NCI-H2107 (cell line): ENCODE measurements at places on chromosomes 5 and 9.

- DNase-seq: no peak
Observed at GRCh38 chr5:122727112-122727541, 47.8 kb upstream of the SNX2 start.

DNA sequence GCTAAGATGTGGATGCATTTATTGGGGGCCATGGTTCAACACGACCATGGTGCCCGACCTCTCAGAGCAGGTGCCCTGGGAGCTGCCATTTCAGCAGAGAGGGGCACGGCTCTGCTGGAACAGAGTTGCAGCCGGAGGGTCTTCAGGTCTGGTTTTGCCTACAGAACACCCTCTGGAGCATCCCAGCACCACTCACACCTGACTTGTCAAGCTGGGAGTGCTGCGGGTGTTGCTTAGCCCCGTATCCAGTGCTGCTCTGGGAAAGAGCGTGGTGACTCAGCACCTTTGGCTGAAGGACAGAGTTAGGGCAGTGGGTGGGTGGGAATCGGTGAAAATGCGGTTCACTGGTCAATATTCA, 36.5 kb upstream of the IRX4 start:
- no peak for DNase-seq

GRCh38 chr5:73587923-73588322, 22.4 kb downstream of the UTP15 start:
- no peak for DNase-seq

DNA sequence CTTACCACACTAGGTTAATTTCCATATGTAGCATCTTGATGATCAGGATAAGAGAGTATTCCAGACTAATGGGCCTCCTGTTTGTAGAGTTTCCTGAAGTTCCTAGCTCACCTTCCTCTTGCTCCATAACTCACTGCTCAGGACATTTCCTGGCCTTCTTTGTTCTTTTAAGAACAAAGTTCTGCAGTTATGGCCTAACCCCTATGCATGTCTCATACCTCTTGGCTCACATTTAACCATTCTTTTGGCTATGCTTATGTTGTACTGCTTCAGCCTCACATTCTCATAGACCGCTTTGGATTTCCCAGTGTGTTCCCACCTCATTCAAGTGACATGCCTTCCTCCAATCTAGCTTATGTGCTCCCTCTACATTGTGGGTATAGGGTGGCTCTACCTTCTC, 40.5 kb upstream of the HMGCS1 start:
- DNase-seq: no peak

DNA sequence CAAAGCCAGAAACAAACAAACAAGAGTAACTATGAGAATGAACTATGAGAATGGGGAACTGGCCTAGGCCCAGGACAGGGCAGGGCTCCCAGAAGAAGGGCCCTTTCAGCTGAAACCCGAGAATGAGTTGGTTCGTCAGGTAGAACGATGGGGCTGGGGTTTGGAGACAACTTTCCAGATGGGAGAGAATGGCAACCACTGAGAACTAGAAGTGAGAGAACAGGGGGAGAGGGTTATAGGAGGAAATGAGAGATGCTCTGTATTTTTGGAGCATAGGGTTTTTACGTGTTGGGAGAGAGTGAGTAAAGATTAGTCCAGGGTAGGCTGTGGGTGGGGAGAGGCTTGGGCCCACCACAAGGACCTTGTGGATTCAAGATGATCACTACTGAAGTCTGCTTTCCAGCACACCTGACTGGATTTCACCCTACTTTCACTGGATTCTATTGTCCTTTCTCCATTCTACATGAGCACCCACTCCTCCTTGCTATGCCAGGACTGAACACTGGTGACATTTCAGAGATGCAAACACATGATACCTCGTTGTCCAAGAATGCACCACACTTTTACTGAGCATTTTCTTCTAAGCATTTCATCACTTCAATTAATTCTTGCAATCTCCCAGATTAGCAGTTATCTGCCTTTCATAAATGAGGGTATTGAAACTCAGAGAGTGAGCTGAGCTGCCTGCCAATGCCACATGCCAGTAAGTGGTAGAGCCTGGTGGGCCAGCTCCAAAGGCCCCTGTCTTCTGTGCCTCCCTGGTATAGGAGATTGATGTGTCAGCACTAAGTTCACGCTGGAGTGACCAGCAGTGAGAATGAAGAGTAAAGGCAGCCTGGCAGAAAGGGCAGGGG, 3.2 kb upstream of the TMEM268 start:
- DNase-seq: no peak

- DNase-seq: no peak
Observed at GRCh38 chr9:78010445-78010844, 21.2 kb downstream of the GNAQ start.

- no peak for DNase-seq
Observed at GRCh38 chr5:82046276-82046647, 74.4 kb downstream of the ATG10 start.

DNA sequence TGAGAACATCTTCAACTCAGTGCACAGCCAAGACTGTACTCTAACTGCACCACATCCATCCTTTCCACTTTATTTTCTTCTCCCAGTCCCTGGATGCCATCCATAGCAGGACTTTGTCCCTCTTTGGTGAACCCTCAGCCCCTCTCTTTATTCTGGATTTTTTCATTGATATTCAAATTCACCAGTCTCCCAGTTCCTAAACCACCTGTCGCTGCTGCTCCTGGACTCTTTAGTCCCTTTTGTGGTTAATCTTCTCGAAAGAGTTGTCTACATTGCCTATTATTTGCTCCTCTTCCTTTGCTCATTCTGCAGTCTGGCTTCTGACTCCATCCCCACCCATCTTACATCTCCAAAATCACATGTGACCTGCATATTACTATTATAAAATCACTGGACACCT, 59.4 kb upstream of the ZSWIM6 start:
- DNase-seq: no peak

DNA sequence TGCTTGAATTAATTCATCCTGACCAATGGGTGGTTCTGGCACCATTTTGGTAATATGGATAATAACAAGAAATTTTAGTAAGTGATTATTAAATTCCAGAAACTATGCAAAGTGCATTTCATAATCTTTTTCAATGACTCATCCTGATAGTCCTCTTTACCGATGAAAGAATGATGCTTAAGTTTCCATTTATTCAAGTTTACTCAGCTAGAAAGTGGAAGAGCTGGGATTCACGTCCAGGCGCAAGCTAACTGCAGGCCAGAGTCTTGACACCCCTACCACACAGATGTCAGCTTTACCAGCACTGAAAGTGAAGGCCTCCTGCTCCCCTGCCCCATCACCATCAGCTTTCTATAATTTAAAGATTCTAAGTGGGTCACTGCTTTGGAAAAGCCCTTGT, 493.5 kb upstream of the WWC1 start:
- no peak for DNase-seq

DNA sequence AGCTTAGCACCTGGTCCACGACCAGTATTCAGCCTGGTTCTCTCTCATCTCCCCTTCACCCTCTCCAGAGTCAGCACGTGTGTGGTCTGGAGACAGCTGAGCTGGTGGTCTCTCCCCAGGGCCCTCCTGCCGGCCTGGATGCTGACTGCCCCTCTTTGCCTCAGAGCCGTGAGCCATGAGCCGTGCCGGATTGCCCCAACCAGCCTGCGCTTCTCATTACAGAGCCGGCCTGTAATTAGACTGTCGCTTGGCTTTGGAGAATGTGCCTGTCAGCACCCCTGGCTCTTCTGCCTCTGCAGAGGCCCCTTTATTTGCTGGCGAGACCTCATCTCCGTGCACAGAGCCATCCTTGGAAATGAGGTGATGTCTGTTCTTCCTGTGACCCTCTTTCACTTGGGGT, 118.7 kb upstream of the BOD1 start:
- DNase-seq: no peak

DNA sequence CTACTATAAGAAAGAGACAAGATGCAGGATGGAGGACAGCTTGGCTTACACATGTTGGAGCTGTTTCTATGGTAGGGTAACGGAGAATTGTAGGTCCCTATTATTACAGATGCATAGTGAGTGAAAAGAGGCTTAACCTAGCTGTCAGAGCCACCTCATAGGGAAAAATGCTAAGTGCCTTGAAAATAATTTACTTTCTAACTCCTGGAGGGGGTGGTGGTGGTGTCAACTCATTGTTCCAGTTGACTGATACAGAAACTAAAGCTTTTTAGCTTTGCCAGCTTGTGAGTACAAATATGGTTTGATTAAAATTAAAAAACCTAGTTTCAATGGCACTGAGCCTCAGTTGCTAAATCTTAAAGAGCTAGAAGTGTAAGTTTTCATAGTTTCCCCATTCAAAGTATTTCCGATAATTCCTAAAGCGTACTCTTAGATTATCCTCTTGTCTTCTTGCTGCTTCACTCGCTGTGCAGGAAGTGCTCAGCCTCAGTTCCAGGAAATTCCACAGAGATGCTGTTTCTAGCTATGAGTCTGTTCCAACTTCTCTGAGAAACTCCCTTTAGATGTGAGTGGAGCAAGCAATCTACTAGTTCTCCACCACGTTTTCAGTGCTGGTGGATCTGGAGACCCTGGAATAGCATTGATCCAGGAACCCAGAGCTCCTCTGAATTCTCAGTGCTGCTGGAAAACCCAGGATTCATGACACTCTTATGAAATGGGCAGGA, 265.2 kb downstream of the DMAC1 start:
- DNase-seq: no peak

DNA sequence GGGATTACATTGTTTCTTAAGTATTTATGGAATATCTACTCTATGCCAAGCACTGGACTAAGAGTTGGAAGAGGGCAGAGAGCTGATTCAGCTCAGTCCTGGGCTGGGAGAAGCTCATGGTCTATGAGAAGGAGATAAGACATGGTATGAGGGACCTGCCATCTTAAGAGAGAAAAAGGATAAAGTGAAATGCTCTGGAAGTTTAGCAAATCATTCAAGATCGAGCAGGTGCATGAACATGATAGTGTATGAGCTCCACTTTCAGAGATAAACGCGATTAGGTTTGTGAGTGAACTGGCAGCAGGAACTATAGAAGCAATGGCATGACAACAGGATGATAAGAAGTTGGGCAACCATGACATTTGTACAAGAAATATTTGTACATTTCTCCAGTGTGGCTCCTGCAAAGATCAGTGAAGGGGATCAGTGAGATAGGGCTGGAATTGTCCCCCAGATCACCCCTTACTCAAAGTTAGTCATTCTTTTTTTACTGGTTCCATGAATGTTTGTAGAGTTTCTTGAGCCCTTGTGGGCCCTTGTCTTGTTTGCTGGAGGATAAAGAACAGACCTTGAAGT, 26.6 kb upstream of the CCDC180 start:
- no peak for DNase-seq

- no peak for DNase-seq
Observed at GRCh38 chr9:134642385-134643181, 980 bp downstream of the COL5A1 start.

- DNase-seq: no peak
Observed at GRCh38 chr5:172219296-172219695, 25.3 kb downstream of the EFCAB9 start.

DNA sequence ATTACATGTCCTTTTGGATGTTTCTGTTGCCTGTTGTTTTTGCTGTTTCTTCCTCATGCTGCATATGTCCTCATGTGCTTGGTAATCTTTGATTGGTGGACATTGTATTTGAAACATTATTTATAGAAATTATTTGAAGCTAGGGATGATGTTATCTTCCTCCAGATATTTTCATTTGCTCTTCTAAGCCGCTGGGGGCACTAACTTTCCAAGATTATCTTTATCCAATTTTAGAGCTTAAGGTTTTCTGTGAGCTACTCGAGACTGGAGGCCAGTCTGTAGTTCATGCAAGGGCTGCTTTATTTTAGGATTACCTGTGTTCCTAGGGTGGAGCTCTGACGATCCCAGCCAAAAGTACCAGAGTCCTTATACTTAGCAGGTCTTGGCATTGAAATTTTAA, 40.9 kb downstream of the STX17 start:
- no peak for DNase-seq

DNA sequence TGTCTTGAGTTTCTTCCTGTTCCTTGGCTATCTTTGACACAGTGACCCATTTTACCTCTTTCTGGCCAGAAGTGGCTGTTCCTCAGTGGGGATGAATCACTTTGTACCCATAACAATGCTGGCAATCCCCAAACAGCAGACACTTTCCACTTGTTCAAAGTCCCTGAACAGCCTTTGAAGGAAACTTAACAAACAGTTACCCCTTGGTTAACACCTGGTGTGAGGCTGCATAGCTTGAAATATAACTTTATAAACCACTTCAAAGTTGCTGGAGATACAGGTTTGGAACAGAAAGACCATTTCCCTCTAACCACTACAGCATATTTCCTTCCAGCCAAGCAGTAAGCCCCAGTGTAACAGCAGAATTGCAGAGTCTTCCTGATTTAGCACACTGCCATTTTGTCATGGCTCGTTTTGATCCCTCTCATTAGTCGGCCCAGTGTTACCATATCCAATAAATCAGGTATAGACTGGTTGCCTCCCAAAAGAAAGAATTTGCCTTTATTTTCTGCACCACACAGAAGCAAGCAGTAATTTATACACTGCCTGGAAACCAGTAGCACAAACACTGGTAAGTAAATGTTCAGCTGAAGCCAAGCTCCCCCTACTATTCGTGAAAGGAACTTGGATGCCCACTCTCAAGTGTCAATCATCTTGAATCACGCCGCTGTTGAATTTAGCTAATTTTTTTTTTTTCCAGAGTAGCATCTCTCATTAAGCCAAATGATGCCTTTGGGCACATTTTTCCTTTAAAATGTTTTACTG, 225.9 kb downstream of the PIK3R1 start:
- DNase-seq: no peak

- no peak for DNase-seq
Observed at GRCh38 chr5:58898538-58898937, 315.7 kb downstream of the RAB3C start.

- DNase-seq: no peak
Observed at GRCh38 chr9:98867103-98867428, 59.6 kb downstream of the GALNT12 start.

DNA sequence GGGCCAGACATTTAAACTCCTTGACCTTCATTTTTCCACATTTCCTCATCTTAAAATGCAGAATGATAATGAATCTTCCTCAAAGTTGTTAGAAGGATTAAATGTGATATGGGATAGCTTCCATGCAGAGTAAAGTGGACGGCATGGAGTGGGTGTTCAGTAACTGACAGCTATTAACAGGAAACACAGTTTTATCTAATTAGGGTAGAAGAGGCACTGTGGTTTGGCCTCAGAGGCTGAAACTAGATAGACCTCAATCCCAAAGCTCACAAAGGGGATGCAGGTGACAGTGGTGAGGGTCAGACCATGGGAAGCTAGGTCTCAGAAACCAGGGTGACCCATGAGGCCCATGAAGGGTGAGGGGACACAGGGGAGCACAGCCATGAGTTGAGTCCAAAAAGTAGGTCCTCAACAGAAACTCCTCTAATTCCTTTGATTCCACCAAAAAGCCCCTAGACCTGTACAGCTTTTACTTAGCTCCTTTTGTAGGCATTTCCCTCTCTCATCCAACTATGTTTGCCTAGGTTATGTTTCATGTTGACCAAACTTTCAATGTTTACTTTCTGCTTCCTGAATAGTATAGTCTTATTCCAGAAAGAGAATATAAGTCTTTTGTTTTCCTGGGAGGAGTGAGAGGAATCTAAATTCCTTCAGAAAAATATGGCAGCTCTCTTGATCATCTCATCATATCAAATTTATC, 27.9 kb upstream of the GLDC start:
- no peak for DNase-seq
